ENCODE measurements at places on chromosomes 1 and 21.

- DNase-seq: no peak
Measured at GRCh38 chr1:39438042-39438441, 53.4 kb upstream of the BMP8A start.

- no peak for DNase-seq
Measured at GRCh38 chr1:106675558-106675957, 380.9 kb upstream of the PRMT6 start.

- no peak for DNase-seq
Measured at GRCh38 chr1:227317523-227318015, 723 bp downstream of the CDC42BPA start.

- DNase-seq: no peak
Measured at GRCh38 chr1:170768929-170769328, 105.0 kb downstream of the PRRX1 start.

GRCh38 chr1:179867493-179868330, 9.9 kb downstream of the TOR1AIP2 start:
- no peak for DNase-seq

DNA sequence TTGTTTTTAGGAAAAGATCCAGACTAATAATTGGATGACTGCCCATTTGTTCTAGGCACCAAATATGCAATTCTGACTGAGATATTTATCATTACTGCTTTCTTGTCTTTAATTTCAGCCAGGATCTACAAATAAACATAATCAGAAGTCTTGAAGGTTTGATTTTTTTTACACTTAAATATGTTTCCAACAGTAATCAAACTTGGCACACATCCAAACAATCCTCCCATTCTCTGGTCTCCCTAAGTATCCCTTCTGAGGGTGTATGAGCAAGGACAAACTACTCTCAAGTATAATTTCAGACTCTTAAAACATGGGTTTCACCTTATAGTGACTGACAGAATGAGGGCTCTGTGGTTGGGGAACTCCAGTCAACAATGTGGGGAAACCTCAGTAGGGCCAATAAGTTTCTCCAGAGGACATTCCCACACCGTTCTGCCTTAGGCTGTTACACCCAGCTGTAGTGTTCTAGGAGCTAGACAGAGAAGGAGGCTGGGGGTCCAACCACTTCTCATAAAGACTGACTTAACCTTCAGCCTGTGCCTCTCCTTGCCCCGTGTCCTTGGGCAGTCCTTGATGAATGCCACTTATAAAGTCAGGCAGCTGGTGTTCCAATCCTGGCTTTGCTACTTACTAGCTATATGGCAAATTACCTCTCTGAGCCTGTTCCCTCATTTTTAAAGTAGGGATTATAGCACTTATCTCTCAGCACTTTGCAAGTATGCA, 1.5 kb upstream of the PALMD start:
- DNase-seq: no peak

DNA sequence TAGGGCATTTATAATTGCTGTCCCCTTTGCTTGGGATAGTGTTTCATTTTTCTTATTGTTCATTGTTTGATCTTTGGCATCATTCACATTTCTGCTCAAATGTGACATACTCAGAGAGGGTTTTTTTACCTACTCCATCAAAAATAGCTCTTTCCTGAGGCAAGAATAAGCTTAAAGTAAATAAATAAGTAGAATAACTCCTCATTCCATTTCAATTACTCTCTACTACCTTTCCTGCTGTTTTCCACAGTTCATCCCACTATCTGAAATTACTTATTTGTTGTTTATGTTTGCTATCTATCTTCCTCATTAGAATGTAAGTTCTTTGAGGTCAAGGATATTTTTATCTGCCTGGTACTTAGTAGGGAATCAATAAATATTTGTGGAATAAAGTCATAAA, 119.9 kb downstream of the LRRC40 start:
- DNase-seq: no peak

- DNase-seq: no peak
Measured at GRCh38 chr1:245463392-245464165, 308.8 kb downstream of the KIF26B start.

GRCh38 chr1:15400627-15401026, 9.1 kb upstream of the EFHD2 start:
- DNase-seq: no peak

DNA sequence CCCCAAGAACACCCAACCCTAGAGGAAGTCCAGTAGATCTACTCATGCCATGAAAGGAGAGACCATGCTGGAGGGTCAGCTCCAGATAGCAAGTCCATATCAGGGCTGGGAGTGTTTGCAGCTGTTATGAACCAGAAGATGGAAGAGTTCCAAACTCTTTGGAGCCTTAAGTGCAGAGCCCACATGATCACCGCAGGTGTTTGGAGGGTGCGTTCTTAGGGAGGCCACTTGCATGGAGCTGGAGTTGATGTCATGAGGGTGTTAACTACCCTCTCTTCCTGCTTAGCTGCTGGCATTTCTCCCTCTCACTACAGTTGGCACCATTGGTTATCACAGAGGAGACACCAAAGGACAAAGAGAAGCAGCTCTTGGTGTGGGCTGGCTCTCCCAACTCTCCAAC, 616.9 kb downstream of the AJAP1 start:
- no peak for DNase-seq

DNA sequence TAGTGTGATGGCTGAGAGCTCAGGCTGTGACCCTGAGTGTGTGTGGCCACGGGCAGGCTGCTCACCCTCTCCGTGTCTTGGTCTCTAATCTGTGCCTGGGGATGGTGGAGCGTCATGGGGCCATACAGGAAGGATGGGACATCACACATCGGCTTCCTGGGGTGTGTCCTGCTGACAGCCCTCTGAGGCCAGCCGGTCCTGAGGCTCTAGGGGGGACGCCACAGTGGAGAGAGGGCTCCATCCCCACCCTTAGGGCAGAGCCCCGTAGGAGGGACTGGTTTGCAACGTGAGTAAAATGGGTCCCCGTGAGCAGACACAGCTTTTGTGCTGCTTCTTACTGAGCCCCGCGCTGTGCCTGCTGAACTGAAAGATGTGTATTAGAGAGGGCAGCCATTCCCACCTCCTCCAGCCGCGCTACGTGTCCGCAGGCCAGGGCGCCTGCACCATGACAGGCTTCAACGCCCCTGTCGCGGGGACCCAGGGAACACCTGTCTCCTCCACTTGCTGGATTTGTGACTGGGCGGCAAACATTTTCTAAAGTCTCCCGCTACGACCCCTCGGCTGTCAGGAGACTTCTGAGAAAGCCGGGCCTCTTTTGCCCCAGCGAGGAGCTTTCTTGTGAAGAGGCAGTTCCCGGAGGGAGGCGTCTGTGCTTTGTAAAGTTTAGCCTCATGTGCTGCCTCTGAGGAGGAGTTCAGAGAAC, 8.1 kb downstream of the COL18A1 start:
- DNase-seq: no peak

GRCh38 chr1:93662481-93663207, 19.0 kb downstream of the BCAR3 start:
- no peak for DNase-seq

GRCh38 chr1:63329621-63330330, 7.4 kb downstream of the FOXD3 start:
- no peak for DNase-seq

DNA sequence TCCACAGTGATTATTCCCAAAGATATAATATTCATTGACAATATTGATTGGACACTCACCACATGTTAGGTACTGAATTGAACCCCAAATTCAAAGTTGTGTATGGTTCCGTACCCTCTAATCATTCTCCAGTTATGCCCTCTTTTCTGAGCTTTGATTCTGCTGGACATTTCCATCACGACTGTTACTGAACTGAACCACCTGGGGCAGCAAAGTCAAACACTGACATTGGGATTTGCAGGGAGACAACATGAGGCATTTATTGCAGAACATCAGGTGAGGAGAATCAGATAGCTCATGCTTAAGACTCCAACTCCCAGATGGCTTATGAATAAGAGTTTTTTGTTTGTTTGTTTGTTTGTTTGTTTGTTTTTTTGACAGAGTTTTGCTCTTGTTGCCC, 420.9 kb downstream of the DISC1 start:
- no peak for DNase-seq

- DNase-seq: no peak
Measured at GRCh38 chr1:161676958-161677689, 14.2 kb downstream of the FCGR2B start.

DNA sequence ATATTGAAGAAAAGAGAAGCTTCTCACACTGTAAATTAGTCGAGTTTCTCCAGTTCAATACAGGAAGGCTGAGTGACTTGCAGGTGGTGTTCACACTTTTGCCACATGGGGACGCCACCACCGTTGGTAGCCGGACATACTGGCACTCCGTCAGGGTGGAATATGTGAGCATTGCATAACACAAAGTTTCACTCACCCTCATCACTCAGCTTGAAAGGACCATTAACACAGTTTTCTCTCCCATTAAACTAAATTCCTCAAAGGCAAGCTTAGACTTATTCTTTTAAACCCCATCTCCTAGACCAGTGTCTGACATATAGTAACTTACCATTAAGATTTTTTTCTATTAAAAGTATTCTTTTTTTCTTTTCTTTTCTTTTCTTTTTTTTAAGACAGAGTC, 105.3 kb upstream of the SERBP1 start:
- DNase-seq: no peak

DNA sequence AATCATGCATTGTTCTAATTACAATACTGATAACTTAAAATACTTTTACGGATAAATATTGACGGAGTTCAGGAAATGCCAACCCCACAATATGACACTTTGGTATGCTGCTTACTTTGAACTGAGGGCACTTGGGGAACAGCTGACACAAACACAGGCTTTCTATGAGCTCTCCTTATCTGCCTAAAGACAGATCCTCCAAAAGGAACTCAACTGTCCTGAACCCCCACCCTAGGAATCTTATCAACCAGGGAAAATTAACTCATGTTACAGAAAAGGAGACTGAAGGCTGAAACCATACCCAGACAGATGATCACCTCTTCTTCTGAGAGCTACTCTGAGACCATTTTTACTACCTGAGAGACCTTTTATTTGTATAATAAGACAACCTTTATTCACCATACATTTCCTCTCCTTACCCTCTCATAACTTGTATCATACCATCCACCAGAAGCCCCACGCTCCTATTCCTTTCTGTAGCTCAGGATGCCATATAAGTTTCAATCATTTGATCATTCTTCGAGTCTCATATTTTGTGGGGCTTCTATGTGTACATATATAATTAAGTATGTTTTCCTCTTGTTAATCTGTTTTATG, 239.5 kb downstream of the FAF1 start:
- DNase-seq: no peak

- no peak for DNase-seq
Measured at GRCh38 chr1:231357831-231358354, 19.8 kb downstream of the SPRTN start.

DNA sequence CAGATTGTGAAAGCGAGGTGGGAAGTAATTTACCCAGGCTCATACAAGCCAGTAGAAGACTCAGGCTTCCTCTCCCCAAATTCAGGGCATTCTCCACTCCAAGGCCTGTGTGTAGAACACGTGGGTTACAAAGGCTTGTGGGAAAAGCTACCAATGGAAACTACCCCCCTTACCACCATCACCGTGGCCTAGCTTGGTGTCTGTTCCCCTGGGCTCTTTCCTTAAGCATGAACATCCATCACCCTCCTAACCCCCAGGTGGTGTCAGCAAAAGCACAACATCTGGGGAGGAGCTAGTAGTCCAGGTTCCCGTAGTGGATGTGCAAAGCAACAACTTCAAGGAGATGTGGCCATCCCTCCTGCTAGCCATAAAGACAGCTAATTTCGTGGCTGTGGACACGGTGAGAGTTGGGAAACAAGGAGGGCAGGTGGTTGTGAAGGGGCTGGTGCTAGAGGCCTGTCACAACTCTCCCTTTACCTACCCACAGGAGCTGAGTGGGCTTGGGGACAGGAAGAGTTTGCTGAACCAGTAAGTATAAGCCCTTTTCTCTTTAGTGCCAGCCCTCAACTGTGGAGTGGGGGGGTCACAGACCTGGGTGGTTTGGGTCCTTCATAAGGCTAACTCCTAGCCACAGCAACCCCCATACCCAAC, 701 bp upstream of the MUTYH start:
- DNase-seq: no peak

- no peak for DNase-seq
Measured at GRCh38 chr1:240962086-240962485, 350.1 kb upstream of the GREM2 start.

DNA sequence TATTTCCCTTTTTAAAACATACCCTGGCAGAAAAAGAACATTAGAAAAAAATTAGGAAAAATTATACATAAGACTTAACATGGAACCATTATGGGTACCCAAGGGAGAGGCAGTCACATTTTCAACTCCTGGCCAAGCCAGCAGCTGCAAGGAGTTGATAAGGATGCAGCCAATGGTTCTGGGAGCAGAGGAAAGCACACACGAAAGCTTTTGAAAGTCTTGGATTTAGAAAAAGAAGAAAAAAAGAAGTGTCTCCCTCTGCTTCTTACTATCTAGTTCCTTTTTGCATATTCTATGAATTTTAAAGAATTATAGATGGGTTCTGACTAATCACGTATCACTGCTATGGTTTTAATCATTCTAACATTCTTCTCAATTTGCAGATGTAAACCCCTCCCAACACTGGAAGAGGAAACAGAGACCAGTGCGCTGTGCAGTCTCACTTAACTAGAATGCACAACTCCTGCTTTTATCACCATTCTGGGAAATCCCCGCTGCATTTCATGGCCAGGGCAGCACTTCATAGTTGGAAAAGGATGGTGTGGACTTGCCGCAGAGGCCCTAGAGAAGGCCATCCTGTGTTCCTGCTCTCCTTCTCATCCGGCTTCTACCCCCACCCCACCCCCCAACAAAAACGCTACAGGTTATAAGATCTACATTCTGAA, 2.7 kb upstream of the CD58 start:
- no peak for DNase-seq

DNA sequence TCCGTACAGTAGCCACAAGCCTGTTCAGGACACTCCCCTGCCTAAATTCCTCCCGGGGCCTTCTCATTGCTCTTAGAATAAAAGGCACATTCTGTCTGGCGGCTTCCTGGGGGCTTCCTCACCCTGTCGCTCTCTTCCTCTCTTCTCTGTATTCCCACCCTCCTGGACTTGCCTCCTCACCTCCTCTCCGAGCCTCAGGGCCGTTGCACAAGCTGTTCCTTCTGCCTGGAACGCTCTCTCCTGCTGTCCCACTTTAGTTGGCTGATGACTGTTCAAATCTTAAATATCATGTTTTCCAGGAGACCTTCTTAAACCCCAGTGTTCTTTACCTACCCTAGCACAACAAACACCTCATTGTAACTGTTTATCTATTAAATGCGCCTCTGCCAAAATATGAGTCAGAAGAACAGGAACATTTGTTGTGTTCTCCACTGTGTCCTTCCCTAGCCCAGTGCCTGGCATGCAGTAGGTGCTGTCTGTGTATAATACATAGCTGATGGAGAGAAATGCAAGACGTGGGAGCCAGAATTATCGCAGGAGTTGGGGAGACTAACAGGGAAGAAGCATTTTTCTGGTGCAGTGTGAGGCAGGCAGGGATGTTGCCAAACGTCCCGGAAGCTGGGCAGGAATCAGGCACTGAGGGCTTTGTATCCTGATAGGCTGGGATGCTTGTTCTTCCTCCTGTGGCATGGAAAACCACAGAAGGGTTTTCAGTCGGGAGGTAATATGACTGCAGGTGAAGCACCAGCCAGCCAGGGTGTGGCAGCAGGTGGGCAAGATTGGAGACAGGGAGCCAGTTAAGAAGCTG, 24.1 kb upstream of the THRAP3 start:
- DNase-seq: no peak
